ENCODE measurements at places on chromosomes 5 and 9. TPM values are rescaled to one million over a fixed set of nuclear protein-coding genes. Genes with fewer than 3 reads are reported as not detected.

PCA3 gene
- not detected for total RNA-seq

HTR4 gene
- not detected for total RNA-seq

TAF11L10 gene
- not detected for total RNA-seq

PURA gene
- 30.6 TPM for total RNA-seq

PTPDC1 gene
- 11.4 TPM for total RNA-seq

LECT2 gene
- total RNA-seq: not detected

STPG3 gene
- not detected for total RNA-seq

SLC25A48 gene
- not detected for total RNA-seq

MZB1 gene
- total RNA-seq: not detected

TRIO gene
- total RNA-seq: 198 TPM

MLANA gene
- not detected for total RNA-seq

- H3K4me1 ChIP-seq: no peaks in the 10 kb centered on the region
- peaks cover 26% of the 10 kb centered on the region for H3K27me3 ChIP-seq
- H3K4me3 ChIP-seq: no peak overlapping the region
- no peaks in the 10 kb centered on the region for H3K36me3 ChIP-seq
Measured at GRCh38 chr5:133820507-133820906, 147.9 kb downstream of the C5orf15 start.

GRCh38 chr5:10958728-10959127 lies 197.7 kb upstream of the DAP start:
- H3K27ac ChIP-seq: no peak overlapping the region
- H3K4me1 ChIP-seq: no peaks in the 10 kb centered on the region
- DNase-seq: no peak
- no peaks in the 10 kb centered on the region for H3K27me3 ChIP-seq

GRCh38 chr5:122906768-122907167 lies 61.4 kb downstream of the SNX24 start:
- no peaks in the 10 kb centered on the region for H3K36me3 ChIP-seq
- H3K4me3 ChIP-seq: peak overlapping the region; percentile 16
- peak; percentile 54 for DNase-seq

DNA sequence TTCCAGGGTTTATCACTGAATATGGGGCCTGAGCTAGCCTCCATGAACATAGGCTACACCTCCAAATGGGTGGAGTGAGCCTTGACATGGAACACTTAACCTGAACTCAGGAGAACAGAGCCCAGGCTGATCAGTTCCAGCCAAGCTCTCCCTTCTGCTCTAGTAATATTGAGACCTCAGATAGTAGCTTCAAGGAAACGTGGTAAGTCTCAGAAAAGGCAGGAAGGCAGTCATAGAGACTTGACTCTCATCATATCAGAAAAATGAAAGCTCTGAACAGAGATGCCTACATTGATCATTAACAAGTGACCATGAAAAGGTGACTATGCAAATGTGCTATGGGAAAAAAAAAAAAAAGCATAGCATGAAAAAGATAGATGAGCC lies 40.5 kb upstream of the MYO10 start:
- H3K4me3 ChIP-seq: no peak overlapping the region
- DNase-seq: no peak
- H3K27me3 ChIP-seq: no peaks in the 10 kb centered on the region
- no peak overlapping the region for H3K27ac ChIP-seq
- no peaks in the 10 kb centered on the region for H3K36me3 ChIP-seq
- no peaks in the 10 kb centered on the region for H3K4me1 ChIP-seq

GRCh38 chr5:108101130-108101529 lies 280.8 kb downstream of the FBXL17 start:
- H3K27me3 ChIP-seq: no peaks in the 10 kb centered on the region
- DNase-seq: no peak
- no peak overlapping the region for H3K27ac ChIP-seq
- H3K4me3 ChIP-seq: no peak overlapping the region
- no peaks in the 10 kb centered on the region for H3K36me3 ChIP-seq

GRCh38 chr9:80143899-80144298 lies 572.1 kb downstream of the TLE4 start:
- H3K4me3 ChIP-seq: no peak overlapping the region
- no peaks in the 10 kb centered on the region for H3K36me3 ChIP-seq
- no peaks in the 10 kb centered on the region for H3K4me1 ChIP-seq
- H3K27me3 ChIP-seq: no peaks in the 10 kb centered on the region
- no peak for DNase-seq

- H3K4me3 ChIP-seq: no peak overlapping the region
- peak; percentile 30 for DNase-seq
- H3K27ac ChIP-seq: no peak overlapping the region
Measured at GRCh38 chr5:43075319-43076293, 35.5 kb upstream of the ANXA2R start.

GRCh38 chr5:83097689-83098231 lies 20.4 kb downstream of the XRCC4 start:
- H3K36me3 ChIP-seq: no peaks in the 10 kb centered on the region
- H3K27me3 ChIP-seq: no peaks in the 10 kb centered on the region
- peak; percentile 59 for DNase-seq
- peaks cover 35% of the 10 kb centered on the region for H3K4me1 ChIP-seq
- H3K27ac ChIP-seq: peak overlapping the region; percentile 36

DNA sequence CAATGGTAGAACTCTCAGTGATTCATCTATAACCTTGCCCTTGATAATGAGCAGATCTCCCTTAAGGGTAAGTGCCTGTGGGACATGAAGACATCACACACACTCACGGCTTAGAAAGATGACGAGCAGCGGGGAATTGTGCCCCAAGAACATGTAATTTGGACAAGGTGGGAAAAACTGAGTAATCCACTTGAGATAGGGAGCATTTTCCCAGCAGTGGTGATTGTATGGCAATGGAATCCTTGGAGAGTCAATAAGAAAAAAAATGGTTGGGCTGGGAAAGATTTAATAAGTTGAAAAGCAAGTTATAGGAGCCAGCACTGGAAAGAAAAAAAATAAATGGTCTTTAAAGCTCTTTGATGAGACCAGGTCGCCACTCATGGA lies 193.1 kb downstream of the GLIS3 start:
- peak; percentile 89 for DNase-seq
- H3K27me3 ChIP-seq: no peaks in the 10 kb centered on the region
- H3K27ac ChIP-seq: peak overlapping the region; percentile 44
- H3K4me1 ChIP-seq: peaks cover 25% of the 10 kb centered on the region
- H3K36me3 ChIP-seq: no peaks in the 10 kb centered on the region
- H3K4me3 ChIP-seq: no peak overlapping the region

- DNase-seq: peak; percentile 87
- H3K27ac ChIP-seq: no peak overlapping the region
- no peaks in the 10 kb centered on the region for H3K36me3 ChIP-seq
- no peaks in the 10 kb centered on the region for H3K27me3 ChIP-seq
- H3K4me1 ChIP-seq: peaks cover 18% of the 10 kb centered on the region
Measured at GRCh38 chr5:35803191-35803651, 53.5 kb upstream of the IL7R start.

- no peak overlapping the region for H3K4me3 ChIP-seq
- H3K27ac ChIP-seq: no peak overlapping the region
- no peaks in the 10 kb centered on the region for H3K27me3 ChIP-seq
- no peak for DNase-seq
- H3K4me1 ChIP-seq: no peaks in the 10 kb centered on the region
Measured at GRCh38 chr5:23368393-23368792, 139.0 kb upstream of the PRDM9 start.

GRCh38 chr5:142446131-142446959 lies 121.5 kb upstream of the SPRY4 start:
- peaks cover 26% of the 10 kb centered on the region for H3K4me1 ChIP-seq
- peak overlapping the region; percentile 89 for H3K27ac ChIP-seq
- DNase-seq: peak; percentile 54

DNA sequence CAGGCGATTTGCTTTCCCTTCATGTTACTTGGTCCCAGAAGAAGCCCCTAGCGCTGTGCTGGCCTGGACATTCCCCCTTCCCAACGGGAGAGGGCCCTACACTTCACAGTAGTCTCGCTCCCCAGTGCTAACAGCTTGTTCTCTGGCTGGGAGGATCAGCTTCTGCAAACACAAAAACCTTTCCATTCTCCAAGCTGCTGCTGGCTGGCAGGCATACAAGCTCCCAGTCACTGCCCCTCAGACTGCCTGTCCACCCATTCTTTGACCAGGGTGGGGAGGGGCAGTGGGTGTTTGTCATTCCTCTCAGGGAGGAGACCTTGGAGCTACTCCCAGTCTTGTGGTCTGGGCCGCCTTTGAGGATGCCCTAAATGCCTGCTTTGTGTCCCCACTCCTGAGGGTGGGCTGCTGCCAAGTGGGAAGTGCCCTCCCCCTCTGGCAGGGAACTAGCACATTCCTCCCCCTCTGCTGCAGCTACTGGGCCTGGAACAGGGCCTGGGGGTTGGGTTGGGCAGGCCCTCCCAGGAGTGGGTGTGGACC lies 20.8 kb downstream of the ENHO start:
- peaks cover 10% of the 10 kb centered on the region for H3K4me1 ChIP-seq
- H3K27me3 ChIP-seq: 0 out of 2 replicates have a peak, but pooled peaks cover 7% of the 10 kb centered on the region
- peak; percentile 71 for DNase-seq

- H3K4me3 ChIP-seq: no peak overlapping the region
- no peaks in the 10 kb centered on the region for H3K4me1 ChIP-seq
Measured at GRCh38 chr5:176626876-176627236, 3.5 kb downstream of the SNCB start.

DNA sequence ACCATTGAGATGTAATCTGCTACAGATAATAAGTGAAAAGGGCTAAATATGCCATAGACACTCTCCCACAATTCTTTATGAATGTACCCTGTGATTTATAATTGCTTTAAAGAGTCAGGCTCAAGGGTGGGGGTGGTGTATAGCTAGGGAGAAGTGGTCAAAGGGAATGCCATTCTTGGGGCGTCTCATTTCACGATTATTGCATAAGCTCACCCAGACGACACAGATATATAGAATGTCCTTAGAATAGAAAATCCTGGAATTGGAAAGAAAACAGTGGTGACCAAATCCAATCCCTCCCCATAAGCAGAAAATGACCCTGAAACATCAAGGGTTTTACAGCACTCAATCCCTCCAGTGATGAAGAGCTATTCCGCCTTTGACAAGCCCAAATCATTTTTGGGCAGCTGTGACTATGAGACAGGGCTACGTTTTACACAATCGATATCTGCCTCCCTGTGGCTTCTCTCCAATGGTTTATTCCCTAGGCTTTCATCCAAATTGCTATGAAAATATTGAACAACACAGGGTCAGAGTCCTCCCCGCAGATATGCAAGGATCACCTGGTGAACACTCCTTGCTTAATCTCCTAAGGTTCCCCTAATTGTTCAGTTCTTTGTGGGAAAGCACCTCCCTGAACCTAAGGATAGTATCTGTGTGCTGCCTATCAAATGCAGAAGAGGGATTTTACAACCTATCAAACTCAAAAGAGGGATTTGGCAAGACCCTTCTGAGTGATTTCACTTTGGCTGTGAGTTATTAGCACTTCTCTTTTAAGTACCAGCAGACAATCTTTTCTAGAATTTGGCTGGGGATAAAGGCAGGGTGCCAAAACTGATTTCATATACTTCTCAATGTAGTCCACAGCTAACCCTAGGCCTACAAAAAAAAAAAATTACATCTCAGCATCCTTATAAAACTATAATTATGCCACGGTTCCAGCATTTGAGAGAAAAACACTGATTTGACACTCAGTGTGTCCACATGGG lies 144.9 kb upstream of the CDH6 start:
- H3K4me1 ChIP-seq: no peaks in the 10 kb centered on the region
- DNase-seq: no peak
- H3K36me3 ChIP-seq: no peaks in the 10 kb centered on the region
- H3K27ac ChIP-seq: no peak overlapping the region
- no peak overlapping the region for H3K4me3 ChIP-seq

GRCh38 chr5:180301253-180301652 lies 9.4 kb upstream of the MAPK9 start:
- H3K27ac ChIP-seq: no peak overlapping the region
- no peak for DNase-seq
- H3K4me3 ChIP-seq: no peak overlapping the region
- H3K27me3 ChIP-seq: no peaks in the 10 kb centered on the region
- peaks cover 12% of the 10 kb centered on the region for H3K36me3 ChIP-seq
